ENCODE measurements at places on chromosomes 7 and 10. TPM values are rescaled to one million over a fixed set of nuclear protein-coding genes. Genes with fewer than 3 reads are reported as not detected.

The HTRA1 gene
- total RNA-seq, result not detected

The IDI2 gene
- total RNA-seq, result not detected

The CCM2 gene
- total RNA-seq, result 132 TPM

GRCh38 chr10:121574519-121575166 lies 23.6 kb downstream of the FGFR2 start:
- peaks cover 2% of the 10 kb centered on the region for H3K27me3 ChIP-seq
- H3K36me3 ChIP-seq, result no peaks in the 10 kb centered on the region

GRCh38 chr7:5451391-5451790 lies 27.8 kb upstream of the TNRC18 start:
- H3K36me3 ChIP-seq, result no peaks in the 10 kb centered on the region
- no peak for DNase-seq
- peaks cover 10% of the 10 kb centered on the region for H3K27me3 ChIP-seq
- no peak overlapping the region for H3K27ac ChIP-seq
- H3K4me1 ChIP-seq, result no peaks in the 10 kb centered on the region

DNA sequence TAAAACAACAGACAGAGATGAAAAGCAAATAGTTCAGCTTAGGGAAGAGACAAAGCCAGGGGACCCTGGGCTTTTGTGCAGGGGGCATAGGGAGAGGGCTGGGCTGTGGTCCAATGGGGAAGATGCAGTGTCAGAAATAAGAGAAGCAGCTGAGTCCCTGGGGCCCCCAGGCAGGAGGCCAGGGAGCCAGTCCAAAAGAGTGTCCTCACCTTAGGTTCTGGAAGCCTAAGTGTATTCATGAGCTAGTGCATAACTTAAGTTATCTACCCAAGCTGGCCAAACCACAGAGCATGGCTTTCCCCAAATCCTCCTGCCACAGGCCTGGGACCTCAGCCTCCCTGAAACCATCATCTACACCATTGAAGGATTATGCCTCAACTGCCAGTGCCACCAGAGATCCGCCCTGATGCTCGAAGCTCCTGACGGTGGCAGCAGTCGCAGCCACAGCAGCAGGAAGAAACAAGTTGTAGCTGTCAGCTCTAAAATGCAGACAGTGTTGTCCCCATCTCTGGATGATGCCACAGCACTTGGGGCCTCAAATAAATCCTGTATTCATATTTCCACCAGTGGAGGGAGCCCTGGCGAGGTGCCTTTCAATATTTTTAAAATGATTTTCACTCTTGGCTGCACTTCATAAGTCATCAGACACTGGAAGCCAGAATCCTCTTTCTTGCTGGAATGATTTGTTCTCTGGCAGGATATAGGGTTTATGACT lies 574.6 kb downstream of the GRID1 start:
- H3K27ac ChIP-seq, result no peak overlapping the region
- H3K4me1 ChIP-seq, result no peaks in the 10 kb centered on the region
- H3K4me3 ChIP-seq, result no peak overlapping the region
- DNase-seq, result no peak
- H3K27me3 ChIP-seq, result no peaks in the 10 kb centered on the region

GRCh38 chr10:124362568-124362967 lies 56.2 kb downstream of the OAT start:
- H3K4me1 ChIP-seq, result peaks cover 6% of the 10 kb centered on the region
- H3K27ac ChIP-seq, result no peak overlapping the region
- peaks cover 12% of the 10 kb centered on the region for H3K27me3 ChIP-seq
- DNase-seq, result no peak
- no peak overlapping the region for H3K4me3 ChIP-seq

- peaks cover 75% of the 10 kb centered on the region for H3K4me1 ChIP-seq
- H3K36me3 ChIP-seq, result no peaks in the 10 kb centered on the region
- no peaks in the 10 kb centered on the region for H3K27me3 ChIP-seq
- H3K4me3 ChIP-seq, result peak overlapping the region; percentile 80
- peak overlapping the region; percentile 100 for H3K27ac ChIP-seq
These were observed 117.8 kb downstream of the ABLIM1 start for GRCh38 chr10:114540236-114540635.

DNA sequence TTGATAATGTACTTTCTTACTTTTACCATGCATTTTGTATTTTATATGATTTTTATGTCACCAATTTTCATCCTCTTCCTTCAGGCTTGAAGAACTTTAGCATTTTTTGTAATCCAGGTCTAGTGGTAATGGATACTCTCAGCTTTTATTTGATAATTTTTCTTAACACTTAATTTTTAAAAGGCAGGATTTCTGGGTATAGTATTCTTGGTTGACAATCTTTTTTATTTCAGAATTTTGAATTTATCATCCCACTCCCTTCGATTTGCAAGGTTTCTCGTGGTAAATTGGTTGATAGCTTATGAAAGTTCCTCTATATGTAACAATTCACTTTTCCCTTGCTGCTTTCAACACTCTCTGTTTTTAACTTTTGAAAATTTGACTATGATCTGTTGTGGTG lies 363.7 kb downstream of the HTR7 start:
- no peaks in the 10 kb centered on the region for H3K4me1 ChIP-seq
- DNase-seq, result no peak
- H3K27me3 ChIP-seq, result no peaks in the 10 kb centered on the region
- H3K36me3 ChIP-seq, result no peaks in the 10 kb centered on the region
- H3K4me3 ChIP-seq, result no peak overlapping the region
- no peak overlapping the region for H3K27ac ChIP-seq

GRCh38 chr10:71509444-71509843 lies 112.7 kb downstream of the CDH23 start:
- no peak overlapping the region for H3K4me3 ChIP-seq
- DNase-seq, result no peak
- no peaks in the 10 kb centered on the region for H3K36me3 ChIP-seq
- no peak overlapping the region for H3K27ac ChIP-seq
- peaks cover 5% of the 10 kb centered on the region for H3K27me3 ChIP-seq
- H3K4me1 ChIP-seq, result no peaks in the 10 kb centered on the region
